CD4-positive, CD25-positive, alpha-beta regulatory T cell (primary cell): ENCODE measurements at places on chromosomes 6 and 20. TPM values are rescaled to one million over a fixed set of nuclear protein-coding genes. Genes with fewer than 3 reads are reported as not detected.

DNA sequence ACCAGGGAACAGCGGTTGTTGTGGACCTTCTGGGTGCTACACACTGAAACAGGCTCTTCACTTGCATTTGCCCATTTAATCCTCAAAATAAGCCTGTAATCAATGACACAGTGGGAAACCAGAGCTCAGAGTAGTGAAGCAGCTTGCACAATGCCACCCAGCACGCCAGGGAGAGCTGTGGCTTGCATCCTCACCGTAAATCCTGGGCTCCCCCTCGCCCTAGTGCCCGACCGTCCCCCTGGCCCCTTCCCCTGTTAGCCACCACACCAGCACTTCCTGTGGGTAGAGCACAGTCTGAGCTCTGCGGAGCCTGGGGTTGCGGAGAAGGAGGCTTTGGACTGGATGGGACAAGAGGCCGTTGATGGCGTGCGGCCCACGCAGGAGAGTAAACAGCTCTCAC lies 14.5 kb downstream of the VSTM2L start:
- H3K36me3 ChIP-seq, result no peaks in the 10 kb centered on the region
- no peak overlapping the region for H3K27ac ChIP-seq
- no peak overlapping the region for H3K4me3 ChIP-seq
- peaks cover 10% of the 10 kb centered on the region for H3K4me1 ChIP-seq
- DNase-seq, result no peak

- no peak overlapping the region for H3K4me3 ChIP-seq
- H3K27ac ChIP-seq, result no peak overlapping the region
- no peak for DNase-seq
- H3K36me3 ChIP-seq, result no peaks in the 10 kb centered on the region
- H3K27me3 ChIP-seq, result no peaks in the 10 kb centered on the region
Measured at GRCh38 chr6:62978920-62979319, 232.3 kb upstream of the FKBP1C start.

- DNase-seq, result no peak
- H3K36me3 ChIP-seq, result no peaks in the 10 kb centered on the region
- H3K4me1 ChIP-seq, result no peaks in the 10 kb centered on the region
- no peak overlapping the region for H3K27ac ChIP-seq
- H3K4me3 ChIP-seq, result no peak overlapping the region
- no peaks in the 10 kb centered on the region for H3K27me3 ChIP-seq
Measured at GRCh38 chr20:17762243-17762872, 62.6 kb downstream of the BANF2 start.

Gene LST1
- 12.9 TPM for total RNA-seq

- peaks cover 1% of the 10 kb centered on the region for H3K27me3 ChIP-seq
- no peak overlapping the region for H3K27ac ChIP-seq
- H3K36me3 ChIP-seq, result no peaks in the 10 kb centered on the region
- no peak overlapping the region for H3K4me3 ChIP-seq
- DNase-seq, result no peak
Measured at GRCh38 chr6:12298995-12299394, 8.8 kb downstream of the EDN1 start.

Gene LAMA5
- total RNA-seq, result 0.91 TPM

GRCh38 chr6:40803897-40804702 lies 216.9 kb upstream of the LRFN2 start:
- no peaks in the 10 kb centered on the region for H3K36me3 ChIP-seq
- no peaks in the 10 kb centered on the region for H3K4me1 ChIP-seq
- DNase-seq, result no peak

DNA sequence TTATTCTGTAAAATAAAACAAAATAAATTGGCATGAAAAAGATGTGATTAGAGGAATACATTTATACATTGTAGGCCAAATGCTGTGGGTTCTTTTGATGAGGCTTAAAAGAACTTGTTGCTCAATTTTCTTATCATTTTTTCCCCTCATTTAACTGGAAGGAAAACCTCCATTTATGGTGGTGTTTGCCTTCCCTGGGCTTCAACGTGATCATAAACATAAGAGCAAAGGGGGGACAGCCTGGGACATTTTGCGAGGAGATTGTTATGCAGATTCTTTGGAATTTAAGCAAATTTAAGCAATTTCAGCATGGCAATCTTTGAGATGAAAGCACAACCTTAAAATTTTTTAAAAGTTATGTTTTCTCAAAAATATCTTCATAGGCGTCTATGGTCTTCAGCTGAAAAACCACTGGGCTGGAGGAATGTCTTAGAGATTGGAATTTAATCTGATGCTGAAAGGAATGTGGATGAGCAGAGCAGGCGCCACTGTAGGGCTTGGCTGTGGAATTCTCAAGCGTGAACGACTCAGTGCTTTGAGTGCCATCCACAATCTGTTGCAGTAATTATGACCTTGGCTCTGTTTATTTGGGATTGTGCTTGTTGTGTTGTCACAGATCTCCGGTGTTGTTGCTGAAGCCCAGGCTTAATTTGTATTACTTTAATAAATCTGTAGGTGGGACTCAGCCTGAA lies 149.4 kb upstream of the MLIP start:
- no peaks in the 10 kb centered on the region for H3K36me3 ChIP-seq
- DNase-seq, result no peak

- no peak overlapping the region for H3K27ac ChIP-seq
- peak overlapping the region; percentile 93 for H3K4me3 ChIP-seq
- peaks cover 9% of the 10 kb centered on the region for H3K4me1 ChIP-seq
- no peaks in the 10 kb centered on the region for H3K36me3 ChIP-seq
Measured at GRCh38 chr6:126341126-126341525, 1.2 kb downstream of the CENPW start.
